Hindlimb muscle (tissue), 1 donor: ENCODE measurements at places on chromosomes 6 and 20.

GRCh38 chr6:139395891-139396301 is 21.4 kb upstream of the CITED2 start:
- no peak for DNase-seq

DNA sequence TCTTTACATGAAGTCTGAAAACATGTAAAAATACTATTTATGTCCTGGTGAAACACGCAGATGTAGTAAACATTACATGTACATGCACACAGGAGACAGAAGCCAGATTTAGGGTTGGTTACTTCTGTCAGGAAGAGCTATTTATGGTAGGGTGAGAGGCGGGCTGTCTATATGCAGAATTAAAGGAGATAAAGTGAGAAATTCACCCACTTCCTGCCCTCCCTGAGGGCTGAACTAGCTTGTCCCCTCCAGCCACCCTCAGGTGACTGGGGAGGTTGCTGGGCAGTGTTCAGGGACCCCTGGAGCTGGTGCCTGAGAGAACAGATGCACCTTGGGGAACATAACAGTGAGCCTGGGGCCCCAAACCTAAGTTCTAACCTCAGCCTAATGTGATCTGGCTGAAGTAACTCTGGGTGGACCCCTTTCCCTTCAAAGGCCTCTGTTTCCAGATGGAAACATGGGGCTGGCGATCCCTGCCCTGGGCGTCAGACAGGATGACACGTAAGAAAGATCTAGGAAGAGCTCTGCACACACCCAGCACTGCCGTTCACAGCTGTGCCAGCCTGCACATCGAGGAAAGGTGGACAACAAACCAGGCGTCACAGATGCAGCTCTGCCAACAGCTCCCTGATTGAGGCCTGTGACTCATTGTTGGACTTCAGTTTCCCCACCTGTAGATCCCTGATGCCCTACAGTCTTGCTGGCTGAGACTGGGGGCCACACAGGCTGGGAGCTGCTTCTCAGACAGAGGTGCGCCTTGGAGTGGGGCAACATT is 1.3 kb downstream of the PI16 start:
- no peak for DNase-seq

- no peak for DNase-seq
Observed at GRCh38 chr6:44265722-44266233, 427 bp upstream of the NFKBIE start.

GRCh38 chr6:124033501-124033900 is 229.8 kb downstream of the NKAIN2 start:
- no peak for DNase-seq

- DNase-seq, result no peak
Observed at GRCh38 chr6:118659513-118660217, 8.3 kb upstream of the CEP85L start.

DNA sequence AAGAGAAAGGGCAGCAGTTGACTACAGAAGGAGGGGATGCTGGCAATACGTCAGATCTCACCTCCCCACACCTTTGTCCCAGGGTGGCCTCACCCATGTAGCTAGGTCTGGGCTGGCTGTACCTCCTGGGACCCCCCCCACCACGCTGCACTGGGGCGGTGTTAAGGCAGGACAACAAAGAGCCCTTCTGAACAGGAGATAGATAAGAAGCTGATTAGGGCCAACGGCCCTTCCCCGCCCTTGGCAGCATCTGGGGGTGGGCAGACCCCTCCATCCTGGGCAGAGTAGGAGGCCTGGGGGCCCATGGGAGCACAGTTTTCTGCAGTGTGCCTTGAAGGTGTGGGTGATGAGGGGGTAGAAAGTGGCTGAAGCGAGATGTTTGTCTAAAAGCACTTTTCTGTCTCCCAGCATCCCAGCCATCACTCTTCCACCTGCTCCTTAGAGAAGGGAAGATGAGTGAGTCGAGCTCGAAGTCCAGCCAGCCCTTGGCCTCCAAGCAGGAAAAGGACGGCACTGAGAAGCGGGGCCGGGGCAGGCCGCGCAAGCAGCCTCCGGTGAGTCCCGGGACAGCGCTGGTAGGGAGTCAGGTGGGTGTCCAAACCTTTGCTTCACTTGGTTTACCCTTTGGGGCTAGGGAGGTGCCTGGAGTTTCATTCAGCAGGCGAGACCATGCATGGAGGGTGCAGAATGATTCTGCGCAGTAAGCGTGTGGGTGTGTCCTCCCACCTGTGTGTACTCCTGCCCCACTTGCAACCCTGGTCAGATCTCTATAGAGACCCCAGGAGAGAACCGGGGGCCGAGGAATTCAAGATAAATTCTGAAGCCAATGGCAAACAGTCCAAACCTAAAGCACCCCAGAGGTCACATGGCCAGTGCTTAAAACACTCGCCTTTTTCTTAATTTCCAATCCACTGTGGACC is 3.9 kb downstream of the HMGA1 start:
- no peak for DNase-seq

DNA sequence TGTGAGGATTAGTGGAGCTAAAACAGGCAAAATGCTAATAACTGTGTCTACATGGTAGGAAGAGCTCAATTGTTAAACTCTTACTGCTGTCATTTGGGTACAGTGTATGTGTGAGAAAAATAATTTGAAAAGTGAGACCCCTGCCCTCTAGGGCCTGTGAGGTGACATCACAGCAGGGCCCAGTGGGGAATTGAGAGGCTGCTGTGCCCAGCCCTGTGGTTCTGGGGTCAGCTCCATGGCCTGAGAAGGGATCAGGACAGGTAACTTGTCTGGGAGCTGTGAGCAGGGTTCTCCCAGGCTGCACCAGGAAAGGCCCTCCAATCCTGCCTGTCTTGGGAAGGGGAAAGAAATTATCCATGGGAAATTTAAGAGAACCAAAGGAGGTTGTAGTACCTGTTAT is 1.3 kb downstream of the SIRPB1 start:
- no peak for DNase-seq

DNA sequence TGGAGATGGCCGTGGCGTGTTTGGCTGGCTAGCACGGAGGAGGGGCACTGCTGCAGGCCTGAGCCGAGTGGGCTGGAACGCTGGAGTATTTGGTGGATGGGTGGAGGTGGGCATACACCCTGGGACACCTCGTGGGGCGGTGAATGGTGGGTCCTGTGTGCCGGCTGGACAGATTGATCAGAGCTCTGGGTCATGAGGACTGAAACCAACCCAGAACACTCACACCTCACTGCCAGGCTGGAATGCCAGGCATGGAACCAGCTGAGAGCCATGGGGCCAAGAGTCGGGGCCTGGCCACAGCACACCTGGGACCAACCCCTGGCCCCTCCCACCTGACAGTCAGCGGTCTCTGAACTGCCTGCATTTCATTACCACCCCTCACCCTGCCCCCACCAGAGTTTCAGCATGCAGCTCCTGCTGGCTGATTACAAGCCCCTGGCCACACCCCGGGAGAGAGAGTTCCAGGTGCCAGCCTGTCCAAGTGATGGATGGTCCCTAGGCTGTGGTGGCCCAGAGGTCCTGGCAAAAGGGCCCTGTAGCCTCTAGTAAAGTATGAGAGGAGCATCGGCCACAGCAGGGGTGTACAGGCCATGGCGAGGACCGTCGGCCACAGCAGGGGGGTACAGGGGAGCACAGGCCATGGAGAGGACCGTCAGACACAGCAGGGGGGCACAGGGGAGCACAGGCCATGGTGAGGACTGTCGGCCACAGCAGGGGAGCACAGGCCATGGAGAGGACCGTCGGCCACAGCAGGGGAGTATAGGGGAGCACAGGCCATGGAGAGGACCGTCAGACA is 3.3 kb downstream of the NPBWR2 start:
- DNase-seq, result no peak

GRCh38 chr20:49914310-49915117 is 815 bp downstream of the SPATA2 start:
- DNase-seq, result no peak

DNA sequence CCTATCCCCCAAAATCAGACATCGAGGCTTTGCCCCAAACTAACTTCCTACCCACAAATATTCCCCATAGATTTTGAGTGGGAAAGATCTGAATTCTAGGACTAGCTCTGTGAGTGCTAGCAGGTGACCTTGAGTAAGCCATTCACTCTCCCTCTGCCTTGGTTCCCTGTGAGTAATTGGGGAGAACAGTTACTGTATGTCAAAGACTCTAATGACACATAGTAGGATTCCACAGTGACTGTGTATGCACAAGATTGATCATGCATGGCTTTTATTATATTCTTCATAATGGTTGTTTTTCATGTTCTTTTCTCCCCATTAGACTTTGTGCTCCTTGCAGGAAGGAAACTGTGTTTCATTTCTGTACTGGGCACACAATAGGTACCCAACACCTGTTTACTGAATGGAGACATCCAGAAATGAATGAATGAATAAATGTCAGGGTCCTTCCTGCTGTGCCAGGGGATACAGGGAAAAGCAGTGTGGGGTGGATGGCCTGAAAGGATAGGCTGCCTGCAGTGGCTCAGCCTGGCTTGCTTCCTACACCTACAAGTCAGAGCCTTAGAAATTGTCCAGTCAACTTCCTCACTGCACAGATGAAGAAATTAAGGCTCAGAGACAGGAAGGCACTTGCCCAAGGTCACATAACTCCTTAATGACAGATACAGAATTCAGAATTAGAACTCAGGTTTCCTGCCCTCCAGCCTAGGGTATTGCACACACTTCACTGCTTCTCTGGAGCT is 901 bp upstream of the TMEM151B start:
- DNase-seq, result no peak

GRCh38 chr6:33869826-33870423 is 66.1 kb upstream of the MLN start:
- DNase-seq, result no peak

- no peak for DNase-seq
Observed at GRCh38 chr6:146905181-146905704, 299.0 kb upstream of the STXBP5 start.

DNA sequence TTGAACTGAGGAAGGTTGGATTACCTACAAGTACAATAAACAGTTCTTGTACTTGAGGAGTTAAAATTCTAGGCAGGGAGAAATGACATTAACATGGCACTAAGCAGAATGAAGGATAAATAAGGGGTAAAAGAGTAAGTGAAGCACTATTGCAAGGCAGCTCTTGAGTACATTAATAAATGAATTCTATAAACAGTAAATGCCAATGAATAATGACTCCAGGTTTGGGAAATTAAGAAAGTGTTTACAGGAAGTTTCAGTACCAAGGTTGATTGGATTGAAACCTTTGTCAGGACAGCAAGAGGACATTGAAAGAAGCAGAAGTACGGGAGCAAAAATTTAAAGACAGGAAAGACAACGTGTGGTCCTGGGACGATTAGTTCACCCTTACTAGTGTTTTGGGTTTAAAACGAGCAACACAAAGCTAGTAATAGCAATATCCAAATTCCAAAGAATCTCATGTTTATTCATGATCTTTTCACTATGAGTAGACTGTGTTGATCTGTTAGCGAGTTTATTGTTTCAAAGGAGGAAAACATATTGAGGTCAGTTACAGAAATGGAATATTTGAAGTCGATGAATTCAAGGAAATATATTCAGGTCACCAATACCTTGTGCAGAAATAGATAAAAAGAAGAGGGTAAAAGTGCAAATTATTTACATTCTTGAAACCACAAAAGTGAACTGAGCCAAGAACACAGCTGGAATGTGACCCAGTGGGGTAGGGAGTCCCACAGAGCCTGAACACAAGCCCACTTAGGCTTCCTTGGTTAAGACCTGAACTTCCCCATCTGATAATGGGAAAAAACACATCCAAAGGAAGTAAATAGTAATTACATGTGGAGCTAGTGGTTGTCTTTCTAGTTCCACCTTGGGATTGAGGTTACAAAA is 80.8 kb downstream of the MKKS start:
- DNase-seq, result no peak

DNA sequence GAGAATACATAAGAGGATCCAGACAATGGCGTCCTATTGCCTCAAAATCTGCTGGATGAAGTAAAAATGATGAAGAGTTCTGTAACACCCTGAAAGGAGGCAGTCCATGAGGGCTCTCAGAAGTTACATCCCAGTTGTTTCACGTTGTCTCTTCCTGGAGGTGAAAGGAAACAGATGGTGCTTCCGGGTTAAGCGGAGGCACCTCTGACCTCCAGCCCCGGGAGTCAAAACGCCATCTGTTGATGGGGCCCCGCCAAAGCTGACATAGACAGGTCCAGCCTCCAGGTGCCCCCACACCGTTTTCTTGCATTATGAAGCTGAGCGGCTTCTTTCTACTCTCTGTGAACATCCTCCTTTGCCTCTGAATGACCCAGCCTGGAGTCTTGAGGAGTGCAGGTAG is 9.5 kb downstream of the SEMG2 start:
- no peak for DNase-seq

- DNase-seq, result peak; percentile 18
Observed at GRCh38 chr6:124400261-124400999, 561.8 kb upstream of the RNF217 start.

DNA sequence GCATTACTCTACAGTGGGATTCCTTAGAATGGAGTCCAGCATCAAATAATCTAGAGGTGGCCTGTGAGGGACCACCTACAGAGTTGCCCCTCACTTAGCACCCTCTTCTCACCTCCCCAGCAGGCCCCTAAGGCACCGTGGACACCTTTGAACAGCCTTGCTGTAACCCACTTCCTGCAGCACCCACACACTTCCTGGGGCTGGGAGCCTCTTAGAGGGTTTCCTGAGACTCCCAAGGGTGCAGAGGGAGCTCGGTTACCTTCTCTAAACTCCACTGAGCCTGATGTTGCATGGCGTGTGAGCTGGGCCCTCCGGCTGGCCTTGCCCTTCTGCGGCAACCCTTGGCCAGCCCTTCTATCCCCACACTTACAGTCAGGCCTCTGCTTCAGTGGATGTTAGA is 7.3 kb upstream of the SIRPG start:
- DNase-seq, result no peak

- DNase-seq, result no peak
Observed at GRCh38 chr20:39132093-39132492, 169.9 kb downstream of the DHX35 start.

- no peak for DNase-seq
Observed at GRCh38 chr20:45918779-45919537, 7.0 kb upstream of the PLTP start.
